Psoas muscle (tissue), 8 donors: ENCODE measurements at places on chromosomes 5 and 9. TPM values are rescaled to one million over a fixed set of nuclear protein-coding genes. Genes with fewer than 3 reads are reported as not detected.

The BHMT2 gene
- polyA plus RNA-seq: 9.0 TPM

- no peak for DNase-seq
Observed at GRCh38 chr5:5719292-5719691, 296.8 kb downstream of the ICE1 start.

The LRRTM2 gene
- 0.03 TPM for polyA plus RNA-seq

DNA sequence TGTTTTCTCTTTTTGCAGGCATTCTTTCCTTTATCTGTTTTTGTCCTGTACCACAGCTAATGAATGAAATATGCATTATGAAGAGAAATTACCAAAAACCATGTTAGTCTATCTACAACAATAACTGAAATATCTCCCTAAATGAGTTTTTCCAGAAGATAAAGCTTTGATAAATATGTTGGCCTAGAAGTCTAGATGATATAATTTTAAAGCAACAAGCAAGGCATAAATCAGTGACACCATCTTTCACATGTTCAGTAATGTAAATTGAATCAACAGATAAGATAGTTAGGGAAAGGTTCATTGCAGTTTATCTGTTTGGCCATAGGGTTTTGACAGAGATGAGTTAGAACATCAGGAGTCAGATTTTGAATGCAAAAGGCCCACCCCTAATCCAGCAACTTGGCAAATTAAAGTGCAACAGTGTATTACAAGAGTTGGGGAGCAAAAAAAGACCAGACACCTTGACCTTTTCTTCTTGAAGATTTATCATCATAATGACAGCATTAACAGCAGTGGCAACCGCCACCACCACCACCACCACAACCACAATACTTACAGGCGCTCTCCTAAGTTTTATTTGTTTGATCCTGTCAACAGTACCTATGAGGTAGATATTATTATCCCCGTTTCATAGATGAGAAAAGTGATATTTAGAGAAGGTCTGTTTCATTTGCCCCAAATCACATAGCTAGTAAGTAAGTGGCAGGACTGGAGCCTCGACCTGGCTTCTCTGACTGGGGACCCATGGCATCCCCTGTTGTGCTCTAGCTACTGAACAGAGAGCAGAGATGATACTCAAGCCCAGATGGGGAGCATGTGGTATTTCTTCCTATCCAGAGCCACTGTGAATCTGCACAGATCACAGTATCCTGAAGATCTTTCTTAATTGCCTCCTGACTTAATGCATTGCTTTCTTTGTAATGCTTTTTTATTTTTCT lies 122.8 kb upstream of the DHFR start:
- DNase-seq: no peak

DNA sequence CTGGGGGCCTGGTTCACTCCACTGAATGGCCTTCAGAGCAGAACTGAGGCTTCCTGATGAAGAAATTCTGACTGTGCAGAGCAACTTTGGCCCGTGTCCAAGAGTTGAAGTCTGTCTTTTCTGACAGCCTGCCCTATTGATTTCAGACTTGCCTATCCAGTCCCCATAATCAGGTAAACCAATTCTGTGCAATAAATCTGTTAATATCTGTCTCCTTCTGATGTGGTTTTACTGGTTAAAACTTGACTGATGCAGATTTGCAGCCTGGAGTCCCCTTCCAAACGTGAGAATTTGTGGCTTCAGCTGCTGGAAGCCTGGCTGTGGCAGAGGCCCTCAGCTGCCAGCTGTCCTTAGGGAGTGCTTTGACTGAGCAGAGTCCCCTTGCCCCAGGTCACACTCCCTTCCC lies 283.9 kb upstream of the ANKRD55 start:
- no peak for DNase-seq

DNA sequence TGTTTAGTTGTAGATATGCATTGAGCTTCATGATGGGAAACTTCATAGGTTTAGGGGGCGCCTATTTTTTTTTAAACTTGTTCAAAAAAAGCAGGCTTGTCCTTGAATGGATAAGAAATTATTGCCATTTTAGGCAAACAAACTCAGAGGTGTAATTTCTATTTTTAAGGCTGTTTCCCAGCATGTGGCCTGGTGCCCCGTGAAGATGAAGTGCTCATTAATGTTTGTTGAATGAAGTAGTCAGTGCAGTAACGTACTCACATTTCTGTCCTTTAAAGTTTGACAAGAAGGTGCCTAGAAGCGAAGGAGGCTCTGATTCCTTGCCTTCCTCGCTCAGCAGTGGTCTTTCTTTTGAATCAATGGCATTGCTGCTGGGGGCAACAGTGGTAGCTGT lies 54.3 kb downstream of the ZNF618 start:
- no peak for DNase-seq
